Pons (tissue), 1 donor: ENCODE measurements at places on chromosomes 1 and 21.

- no peak for DNase-seq
Measured at GRCh38 chr1:86500714-86501113, 32.0 kb downstream of the CLCA1 start.

GRCh38 chr1:192100686-192101468 lies 57.4 kb upstream of the RGS18 start:
- DNase-seq: no peak

DNA sequence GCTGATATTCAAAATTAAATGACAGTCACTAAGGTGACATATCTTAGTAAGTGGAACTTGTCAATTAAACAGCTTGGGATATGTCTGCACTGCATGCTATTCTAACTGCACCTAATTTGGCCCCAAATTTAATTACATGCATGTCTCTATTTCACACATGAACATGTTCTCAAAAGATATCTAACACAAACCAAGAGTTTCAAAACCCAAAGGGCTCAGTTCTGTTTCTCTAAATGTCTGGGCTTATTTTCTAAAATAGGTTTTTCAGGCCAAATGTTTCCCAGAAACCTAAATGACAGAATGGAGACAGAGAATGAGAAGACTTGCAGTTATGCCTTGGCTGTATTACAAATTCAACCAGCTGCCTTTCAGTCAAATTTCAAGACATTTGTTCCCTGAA lies 11.3 kb downstream of the RAB29 start:
- DNase-seq: no peak

DNA sequence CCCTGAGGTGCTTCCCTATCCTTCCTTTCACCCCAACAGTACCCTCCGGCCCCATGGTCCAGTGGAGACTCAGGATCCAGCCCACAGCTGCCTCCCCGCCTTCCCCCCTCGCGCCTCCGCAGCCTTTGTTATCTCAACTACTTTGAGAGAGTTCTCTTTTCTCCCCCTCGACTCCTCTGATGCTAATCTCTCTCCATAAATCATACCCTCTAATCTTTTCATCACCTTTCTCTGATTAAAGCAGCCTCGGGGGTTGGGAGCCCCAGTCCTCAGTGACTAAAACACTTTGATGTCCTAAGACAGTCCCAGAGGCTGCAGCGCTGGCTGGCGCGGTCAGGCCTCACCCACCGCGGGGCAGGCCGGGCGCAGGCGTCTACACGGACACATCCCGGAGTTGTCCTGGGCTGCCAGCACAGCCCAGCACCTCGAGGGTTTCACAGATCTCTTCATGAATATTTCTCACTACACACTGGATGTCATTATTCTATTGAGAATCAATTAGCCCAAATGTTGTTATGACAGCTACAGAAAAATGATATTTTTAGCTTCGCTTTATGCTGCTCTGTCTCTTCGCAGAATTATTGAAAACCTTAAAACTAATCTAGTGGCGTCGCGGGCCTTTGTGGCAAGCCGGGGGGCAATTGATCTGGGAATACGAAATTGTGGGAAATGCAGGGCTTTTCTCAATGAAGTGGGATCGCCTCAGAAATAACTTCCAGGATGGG lies 289.5 kb downstream of the RRAGC start:
- DNase-seq: no peak

DNA sequence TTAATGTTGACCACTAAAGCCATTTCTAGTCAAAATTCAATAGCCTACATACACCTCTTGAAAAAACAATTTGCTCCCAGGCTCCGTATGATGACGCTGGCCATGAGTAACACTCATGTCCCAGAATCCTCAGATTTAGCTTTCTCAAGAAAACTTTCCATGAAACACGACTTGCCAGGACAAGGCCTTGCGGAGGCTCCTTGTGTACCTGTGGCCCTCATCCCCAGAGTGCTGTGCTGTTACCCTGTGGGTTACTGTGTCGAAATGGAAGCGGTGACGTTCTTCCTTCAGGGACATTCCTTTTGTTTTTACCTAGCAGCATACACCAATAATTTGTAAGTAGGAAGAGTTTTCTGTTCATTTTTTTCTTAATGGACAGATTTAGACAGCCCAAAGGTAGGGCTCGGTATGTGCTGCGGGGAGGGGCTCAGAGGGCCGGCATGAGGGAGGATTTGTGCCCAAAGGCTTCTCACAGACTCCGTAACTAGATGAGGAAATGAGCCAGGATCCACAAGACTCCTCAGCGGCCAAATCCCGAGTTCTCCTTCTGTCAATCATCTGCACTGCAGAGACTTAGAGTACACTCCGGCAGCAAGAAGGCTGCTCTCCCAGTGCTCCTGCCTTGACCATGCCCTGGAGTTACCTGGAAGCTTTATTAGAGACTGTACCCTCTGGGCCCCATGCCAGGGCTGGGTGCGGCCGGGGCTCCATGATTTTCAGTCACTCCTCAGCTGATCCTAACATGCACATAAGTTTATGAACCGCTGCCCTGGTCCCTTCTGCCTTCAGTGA lies 17.8 kb downstream of the GNG12 start:
- no peak for DNase-seq

DNA sequence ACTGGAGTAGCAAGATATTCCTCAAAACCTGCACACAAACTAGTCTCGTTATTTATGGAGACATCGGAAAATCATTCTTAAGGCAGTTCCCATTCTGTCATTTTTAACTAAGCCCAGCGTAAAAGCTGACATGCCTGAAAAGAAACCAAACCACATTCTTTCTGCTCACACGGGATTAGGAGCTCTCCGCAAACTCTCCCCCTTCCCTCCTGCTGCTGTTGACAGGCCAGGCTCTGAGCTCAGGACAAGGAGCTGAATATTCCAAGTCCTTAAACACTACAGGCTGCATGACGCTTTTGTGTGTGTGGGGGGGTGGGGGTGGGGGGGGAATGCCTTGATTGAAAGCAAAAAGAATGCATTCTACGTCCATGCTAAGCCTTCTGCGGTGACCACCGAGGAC lies 5.2 kb downstream of the OLIG1 start:
- DNase-seq: no peak

DNA sequence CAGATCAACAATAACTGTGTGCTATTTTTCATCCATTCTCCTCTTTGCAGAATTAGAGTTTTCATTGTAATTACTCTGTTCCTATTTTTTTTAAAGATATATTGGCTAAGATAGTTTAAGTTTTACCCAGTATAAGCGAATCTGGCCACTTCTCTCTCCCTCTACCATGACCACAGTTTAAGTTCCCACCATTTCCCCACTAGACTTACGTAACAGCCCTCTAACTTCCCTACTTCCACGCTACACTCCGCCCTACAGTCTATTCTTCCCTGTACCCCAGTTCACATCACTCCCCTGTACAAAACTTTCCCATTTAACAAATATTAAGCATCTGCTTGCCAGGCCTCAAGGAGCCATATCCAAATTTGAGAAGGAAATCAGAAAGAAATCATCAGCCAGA lies 16.5 kb downstream of the CTSK start:
- peak; percentile 36 for DNase-seq

- DNase-seq: no peak
Measured at GRCh38 chr1:204443871-204444581, 32.4 kb upstream of the PPP1R15B start.

- no peak for DNase-seq
Measured at GRCh38 chr1:196399713-196400112, 208.5 kb downstream of the KCNT2 start.

DNA sequence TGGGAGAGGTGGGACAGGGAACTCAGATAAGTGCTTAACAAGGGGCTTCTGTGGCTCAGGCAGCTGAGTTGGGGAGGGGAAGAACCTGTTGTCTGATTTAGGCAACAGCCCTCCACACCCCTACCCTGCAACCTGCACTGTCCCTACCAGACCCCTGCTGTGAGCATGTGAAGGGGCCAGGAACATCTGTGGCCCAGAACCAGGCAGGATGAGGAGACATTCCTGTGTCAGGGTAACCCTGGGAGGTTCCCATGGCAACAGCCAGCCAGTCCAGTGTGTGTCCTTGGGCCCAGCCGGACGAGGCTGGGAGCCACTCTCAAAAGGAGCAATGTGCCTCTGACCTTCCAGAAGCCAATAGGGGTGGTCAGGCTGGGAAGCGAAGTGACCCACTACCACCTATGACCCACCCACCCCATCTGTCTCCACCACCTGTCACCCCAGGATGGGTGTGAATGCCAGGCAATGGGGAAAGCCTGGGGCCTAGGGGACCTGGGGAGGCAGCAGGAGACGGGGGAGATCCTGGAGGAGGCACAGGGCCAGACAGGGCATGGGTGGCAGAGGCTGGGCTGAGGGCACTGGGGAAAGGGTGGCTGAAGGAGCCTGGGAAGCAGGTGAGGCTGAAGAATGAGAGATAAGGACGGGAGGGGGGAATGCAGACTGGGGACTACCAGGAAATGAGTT lies 5.0 kb upstream of the PMVK start:
- no peak for DNase-seq

DNA sequence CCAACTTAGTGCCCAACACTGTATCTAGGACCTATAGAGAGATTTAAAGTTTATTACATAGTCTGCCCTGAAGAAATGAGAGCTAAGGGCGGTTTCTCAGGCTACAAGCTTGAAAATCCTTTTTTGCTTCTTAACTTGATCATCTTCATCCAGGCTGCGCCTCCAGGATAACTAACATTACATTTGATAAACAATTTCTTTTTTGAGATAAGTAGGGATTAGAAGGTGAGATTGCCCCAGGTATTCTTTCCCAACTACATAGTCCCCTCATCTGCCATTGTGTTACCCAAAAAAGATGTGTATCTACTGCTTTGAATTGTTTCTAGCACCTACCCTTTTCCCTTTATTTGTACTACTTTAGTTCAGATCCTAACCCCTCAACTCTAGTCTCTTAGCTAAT lies 25.4 kb downstream of the NUF2 start:
- DNase-seq: no peak

DNA sequence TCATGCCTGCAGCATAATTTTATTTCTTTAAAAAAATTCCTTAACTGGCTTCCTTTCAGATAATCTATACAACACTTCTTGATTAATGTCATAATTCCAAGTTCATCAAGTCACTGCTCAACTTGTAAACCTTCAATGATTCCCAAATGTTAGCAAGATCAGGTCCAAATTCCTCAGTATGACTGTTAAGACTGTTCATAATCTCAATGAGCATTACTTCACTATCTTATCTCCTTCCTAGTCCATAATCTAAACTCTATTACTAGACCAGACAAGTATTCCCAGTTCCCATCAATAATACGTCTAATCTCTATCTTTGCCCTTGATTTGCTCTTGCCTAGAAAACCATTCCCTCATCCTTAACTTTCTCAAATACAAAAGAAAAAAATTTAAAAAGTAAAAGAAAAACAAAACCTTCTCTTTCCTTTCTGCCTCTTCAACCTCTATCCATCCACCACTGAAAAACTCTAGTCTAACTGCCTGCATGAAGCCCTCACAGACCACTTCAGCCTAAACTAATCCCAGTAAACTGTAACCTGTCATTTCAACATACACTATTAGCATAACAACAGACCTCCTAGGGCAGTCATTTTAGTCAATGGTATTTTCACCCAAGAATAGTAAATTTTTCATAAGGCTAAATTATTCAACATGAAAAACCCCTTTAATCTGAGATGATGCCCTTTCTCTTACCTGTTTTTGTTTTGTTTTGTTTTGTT lies 15.5 kb downstream of the LUZP1 start:
- DNase-seq: no peak

DNA sequence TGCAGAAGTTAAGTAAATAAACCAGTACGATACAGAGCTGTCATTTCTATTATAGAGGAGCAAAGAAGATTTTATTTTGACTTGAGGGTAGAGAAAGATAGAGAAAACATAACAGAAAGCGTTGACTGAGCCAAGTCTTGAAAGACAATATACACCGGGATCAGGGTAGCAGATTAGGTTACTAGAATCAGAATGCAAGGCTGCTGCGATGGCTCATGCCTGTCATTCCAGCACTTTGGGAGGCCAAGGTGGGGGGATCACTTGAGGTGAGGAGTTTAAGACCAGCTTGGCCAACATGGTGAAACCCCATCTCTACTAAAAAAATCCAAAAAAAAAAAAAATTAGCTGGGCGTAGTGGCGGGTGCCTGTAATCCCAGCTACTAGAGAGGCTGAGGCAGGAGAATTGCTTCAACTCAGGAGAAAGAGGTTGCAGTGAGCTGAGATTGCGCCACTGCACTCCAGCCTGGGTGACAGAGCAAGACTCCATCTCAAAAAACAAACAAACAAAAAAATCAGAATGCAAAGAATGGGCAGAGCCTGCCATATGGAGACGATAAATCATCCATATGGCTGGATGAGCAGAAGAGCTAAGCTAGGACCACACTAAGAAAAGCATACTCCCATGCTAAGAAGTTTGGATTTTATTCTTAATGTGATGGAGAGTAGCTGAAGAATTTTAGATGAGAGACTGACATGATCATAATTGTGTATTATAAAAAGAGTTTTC lies 9.9 kb upstream of the ABCD3 start:
- DNase-seq: no peak

GRCh38 chr1:27157194-27157593 lies 2.3 kb upstream of the SLC9A1 start:
- no peak for DNase-seq

- DNase-seq: peak; percentile 69
Measured at GRCh38 chr1:45543581-45544417, 6.8 kb upstream of the AKR1A1 start.

DNA sequence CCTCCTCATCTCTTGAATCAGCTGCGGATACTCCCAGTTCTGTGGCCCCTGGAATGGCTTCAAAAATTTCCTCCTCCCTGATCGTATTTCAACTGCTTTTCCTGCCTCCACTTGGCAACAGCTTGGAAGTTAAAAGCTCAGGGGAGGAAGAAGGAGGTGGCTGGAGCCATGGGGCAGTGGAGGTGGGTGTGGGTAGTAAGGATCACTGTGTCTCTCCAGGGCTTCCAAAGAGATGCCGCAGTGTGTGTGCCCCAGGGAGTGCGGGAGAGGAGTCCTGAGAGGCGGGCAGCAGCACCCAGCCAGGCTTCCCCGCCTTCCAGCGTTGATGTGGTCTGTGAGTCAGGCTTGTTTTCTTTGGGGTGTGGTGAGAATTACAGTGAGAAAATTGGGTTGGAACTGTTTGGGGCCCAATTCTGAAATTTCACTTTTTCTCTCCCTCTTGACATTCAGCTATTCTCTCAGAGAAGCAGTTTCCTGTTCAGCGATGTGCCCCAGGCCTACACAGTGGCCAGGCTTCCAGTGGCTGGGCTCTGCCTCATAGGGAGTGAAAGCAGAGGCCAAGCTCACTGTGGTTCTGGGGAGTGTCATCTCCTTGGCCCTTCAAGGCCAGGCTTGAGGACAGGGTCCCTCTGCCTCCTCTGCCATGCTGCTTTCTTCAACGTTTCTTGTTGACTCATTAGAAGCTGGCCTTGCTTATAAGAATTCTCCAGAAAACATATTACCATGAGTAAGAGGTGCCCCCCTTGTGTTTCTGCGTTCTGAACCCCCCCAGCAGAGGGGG lies 69.0 kb downstream of the PGM1 start:
- no peak for DNase-seq

- DNase-seq: no peak
Measured at GRCh38 chr1:35857830-35858229, 25.2 kb upstream of the AGO1 start.
